Stimulated activated naive CD8-positive, alpha-beta T cell treated with anti-CD3 and anti-CD28 coated beads, Interleukin-15, Interleukin-2, amounts not matched to agents 100 U/mL and 50 U/mL, for 24 hours (primary cell): ENCODE measurements at places on chromosomes 16 and 17.

DNA sequence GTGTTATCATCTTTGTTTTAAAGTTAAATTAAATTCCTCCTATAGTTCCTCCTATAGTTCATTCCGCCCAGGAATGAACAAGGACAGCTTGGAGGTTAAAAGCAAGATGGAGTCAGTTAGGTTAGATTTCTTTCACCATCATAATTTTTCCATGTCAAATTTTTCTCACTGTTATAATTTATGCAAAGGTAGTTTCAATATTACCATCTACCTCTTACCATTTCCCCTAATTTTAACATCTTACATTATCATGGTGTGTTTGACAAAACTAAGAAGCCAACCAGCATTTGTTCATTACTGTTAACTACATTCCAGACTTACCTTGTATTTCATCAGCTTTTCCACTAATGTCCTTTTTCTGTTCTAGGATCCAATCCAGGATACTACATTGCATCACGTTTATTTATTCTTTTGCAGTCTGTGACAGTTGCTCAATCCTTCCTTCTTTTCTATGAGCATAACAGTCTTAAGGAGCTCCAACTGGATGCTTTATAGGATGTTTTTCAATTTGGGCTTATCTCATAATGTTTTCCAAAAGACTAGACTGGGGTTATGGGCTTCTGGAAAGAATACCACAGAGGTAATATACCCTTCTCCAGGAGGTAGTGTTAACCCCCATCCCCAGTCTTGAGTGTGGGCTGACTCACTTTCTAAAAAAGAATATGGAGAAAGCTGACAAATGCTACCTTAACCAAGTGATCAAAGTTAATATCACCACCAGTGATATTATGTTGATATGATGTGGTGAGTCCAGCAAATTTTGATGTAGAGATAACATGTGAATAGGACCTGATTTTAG is 158.5 kb downstream of the PPM1E start:
- DNase-seq: no peak

DNA sequence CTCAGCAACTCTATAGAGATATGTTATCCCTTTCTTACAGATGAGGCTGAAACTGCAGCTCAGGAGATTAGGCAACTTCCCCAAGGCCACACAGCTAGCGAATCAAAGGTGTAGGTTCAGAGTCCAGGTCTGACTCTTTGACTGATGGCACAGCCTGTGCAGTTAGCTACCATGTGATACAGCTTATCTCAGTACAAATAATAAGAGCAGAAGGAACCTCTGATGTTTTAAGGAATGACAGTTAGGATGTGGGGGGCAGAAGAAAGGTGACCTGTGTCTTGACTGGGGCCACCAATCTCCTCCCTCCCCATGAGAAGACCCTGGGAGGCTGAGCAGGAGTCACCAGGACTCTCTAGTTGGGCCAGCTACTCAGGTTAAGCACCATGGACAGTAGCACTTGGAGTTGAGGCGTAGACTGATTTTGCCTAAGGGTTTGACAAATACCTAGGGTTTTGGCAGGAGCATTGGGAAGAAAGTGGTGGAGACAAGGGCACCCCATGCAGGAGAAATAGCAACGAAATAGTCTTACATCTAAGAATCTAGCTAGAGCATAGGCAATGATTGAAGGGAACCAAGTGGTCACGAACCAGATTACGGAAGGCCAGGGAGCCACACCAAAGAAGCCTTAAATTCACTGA is 22.8 kb upstream of the ACSM2B start:
- DNase-seq: no peak

DNA sequence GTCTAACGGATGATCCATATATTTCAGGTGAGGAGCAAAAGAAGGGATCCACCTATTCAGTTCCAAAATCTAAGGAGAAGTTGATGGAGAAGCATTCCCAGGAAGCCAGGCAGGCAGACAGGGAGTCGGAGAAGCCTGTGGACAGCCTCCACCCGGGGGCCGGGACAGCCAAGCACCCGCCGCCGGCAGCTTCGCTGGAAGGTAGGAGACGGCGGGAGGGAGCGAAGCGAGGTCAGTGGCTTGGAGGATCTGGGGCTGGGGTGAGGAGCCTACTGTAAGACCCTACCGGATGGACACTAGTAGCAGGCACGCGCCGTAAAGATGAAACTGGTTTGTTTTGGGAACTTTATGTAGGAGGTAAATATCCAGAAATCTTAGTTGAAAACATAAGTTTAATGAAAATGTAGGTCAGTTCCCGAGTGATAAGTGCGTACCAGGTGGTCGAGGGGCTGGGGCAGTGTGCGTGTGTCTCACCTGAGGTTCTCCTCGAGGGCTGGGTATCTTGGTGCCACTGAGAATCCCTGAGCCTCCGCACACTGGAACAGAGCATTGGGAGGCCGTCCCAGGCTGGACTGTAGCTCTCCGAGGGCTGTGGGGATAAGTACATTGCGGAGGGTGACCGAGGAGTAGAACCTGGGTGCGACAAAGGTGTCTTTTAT is 714 bp downstream of the SPATA33 start:
- DNase-seq: peak; percentile 33

- no peak for DNase-seq
These were observed 377.0 kb upstream of the TNRC6C start for GRCh38 chr17:77581480-77581879.
